PC-9 (cell line): ENCODE measurements at places on chromosomes 13 and 19.

DNA sequence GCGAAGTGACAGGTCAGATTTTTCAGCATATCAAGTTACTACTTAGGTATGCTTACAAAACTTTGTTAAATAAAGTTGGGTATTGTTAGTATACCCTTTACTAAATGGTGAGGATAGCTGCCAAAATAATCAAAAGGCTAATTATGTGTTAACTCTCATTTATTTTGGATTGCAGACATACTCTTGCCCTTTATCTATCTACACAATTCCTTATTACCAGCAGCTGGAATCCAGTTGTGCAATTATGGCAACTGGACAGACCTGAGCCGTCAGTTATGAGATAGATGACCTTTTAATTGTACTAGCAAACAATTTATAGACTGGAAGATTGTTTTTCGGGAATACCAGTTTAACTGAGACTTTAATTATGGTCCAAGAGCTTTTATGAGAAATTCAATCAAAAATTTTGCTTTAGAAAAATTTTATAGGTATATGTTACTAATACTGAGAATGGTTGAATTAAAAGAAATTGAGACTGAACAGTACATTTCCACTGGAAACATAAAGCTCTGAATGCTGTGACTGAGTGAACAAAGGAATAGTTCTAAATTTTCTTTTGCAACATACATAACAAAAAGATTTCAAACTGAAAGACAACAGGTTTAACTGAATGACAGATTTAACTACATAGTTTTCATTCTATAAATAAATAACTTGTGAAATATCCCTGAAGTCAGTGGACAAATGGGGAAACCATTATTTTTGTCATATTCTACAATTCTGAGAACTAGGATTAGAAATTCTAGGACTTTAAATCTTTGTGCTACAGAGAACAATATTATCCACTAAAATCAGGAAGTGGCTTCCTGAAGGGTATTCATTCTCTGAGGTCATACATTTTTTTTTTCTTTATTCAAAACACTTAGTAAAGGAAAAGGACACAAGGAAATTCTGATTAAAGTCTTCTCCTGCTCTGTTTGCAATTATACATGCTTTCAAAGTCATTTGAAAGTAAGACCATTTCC, 97.4 kb downstream of the ZC3H13 start:
- DNase-seq, result no peak

GRCh38 chr13:98975822-98976261, 2.0 kb downstream of the DOCK9 start:
- DNase-seq, result peak; percentile 13

GRCh38 chr19:50248413-50248812, 45.0 kb downstream of the MYH14 start:
- no peak for DNase-seq

GRCh38 chr19:47653856-47654255, 44.9 kb downstream of the BICRA start:
- DNase-seq, result no peak

- DNase-seq, result peak; percentile 42
These were observed 44.8 kb downstream of the CCDC70 start for GRCh38 chr13:51906581-51906980.

DNA sequence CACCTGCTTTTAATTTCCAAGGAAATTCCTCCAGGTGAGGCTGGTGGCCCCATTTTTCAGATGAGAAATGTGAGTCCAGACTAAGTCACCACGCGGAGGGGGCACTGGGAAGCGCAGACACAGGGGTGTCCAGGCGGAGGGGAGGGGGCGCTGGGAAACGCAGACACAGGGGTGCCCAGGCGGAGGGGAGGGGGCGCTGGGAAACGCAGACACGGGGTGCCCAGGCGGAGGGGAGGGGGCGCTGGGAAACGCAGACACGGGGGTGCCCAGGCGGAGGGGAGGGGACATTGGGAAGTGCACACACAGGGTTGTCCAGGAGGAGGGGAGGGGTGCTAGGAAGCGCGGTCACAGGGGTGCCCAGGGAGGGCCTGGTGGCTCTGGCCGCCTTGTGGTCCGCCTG, 3.5 kb downstream of the GRK1 start:
- DNase-seq, result no peak

DNA sequence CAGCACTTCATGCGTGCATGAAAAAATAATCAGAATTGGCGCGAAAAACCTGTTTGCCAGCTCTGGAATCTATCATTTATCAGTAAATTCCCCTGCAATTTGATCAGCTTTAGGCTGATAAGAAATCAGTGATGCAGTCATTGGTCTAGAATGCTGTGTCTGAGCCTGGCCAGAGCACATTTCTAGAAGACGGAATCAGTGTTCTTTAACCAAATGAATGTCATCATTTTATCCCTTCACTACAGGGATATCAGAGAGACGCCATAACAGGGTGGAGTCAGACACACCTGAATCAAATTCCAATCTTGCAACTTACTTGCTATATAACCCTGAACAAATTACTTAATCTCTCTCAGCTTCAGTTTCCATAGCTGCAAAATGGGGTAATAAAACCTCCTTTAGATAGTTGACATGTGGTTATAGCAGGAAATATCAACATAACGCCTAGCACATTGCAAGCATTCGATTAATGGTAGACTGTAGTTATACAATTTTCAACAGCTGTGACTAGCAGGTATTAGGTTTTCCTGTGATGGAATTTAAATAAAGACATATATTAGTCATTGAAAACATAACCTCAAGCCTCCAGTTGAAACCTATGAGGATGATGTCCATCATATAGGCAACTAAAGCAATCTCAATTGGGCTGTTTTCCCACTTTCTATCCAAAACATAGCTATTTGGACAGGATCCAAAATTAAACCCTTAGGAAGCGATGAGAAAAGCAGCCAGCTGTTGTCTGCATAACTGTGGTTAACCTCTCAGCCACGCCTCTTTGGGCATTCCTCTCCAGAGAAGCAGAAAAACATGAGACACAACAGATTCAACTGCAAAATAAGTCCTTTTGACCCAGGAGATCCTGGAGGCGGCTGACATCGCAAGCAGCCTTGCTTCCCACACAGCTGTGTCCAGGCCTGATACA, 51.6 kb upstream of the UBL3 start:
- DNase-seq, result peak; percentile 84

- DNase-seq, result no peak
These were observed 492.0 kb downstream of the DCT start for GRCh38 chr13:93987458-93987857.

GRCh38 chr19:8240274-8241229, 31.4 kb downstream of the CERS4 start:
- DNase-seq, result peak; percentile 74

DNA sequence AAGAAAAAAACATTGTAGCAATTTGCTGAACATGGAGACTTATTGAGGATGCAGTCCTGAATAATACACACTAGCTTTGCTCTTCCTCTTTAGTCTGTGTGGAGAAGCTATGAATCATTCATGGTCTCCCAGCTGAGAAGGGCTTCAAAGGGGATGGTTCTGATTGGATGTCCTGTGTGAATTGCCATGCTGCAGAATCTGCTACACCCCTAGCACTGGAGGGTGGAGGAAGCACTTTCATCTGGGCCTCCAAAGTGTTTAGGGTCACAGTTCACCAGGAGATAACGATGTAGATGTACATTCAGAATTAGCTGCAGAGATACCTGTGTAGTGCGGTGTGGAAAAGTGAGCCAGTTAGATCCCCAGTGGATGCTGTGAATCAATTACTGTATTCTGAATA, 321.1 kb upstream of the EDNRB start:
- no peak for DNase-seq

DNA sequence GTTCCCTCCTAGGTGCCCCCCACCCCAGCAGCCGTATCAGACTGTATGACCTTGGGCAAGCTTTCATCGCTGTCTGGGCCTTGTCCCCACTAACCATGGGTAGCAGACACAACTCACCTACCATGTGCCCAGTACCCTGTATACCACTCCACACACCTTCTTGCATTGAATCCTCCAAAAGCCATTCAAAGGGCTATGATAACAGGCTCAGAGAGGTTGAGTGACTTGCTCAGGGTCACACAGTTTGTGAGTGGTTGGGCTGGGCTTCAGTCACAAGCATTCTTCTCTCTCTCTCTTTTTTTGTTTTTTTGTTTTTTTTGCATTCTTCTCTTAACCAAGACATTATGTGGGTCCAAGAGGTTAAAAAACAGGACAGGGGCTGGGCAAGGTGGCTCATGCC, 2.6 kb downstream of the RASAL3 start:
- no peak for DNase-seq

DNA sequence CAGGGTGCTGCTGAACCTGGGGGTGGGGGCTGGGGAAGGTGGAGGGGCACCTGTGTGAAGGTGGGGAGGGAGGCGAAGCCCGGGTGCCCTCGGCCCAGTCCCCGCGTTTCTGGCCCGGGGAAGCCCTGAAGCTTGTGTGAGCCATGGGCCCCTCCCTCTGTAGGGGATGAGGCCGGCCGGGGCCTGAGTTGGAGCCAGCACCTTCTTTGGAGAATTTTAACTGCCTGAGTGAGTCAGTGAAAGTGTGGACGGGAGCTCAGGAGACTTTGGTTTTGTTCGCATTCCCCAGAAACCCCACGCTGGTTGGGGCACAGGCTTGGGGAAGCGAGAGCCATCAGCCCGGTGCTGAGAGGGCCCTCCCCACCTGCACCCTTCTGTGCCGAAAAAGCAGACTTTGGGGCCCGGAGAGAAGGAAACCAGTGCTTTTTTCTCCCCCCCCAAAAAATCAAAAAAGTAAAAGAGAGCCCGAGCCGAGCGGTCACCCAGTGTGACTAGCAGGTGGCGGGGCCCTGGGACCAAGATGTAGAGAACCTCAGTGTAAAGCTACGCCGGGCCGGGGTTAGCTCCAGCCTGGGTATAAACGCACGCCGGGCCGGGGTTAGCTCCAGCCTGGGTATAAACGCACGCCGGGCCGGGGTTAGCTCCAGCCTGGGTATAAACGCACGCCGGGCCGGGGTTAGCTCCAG, 45.1 kb downstream of the TMEM255B start:
- DNase-seq, result no peak

GRCh38 chr19:1080360-1081161, 13.6 kb downstream of the ARHGAP45 start:
- DNase-seq, result no peak

DNA sequence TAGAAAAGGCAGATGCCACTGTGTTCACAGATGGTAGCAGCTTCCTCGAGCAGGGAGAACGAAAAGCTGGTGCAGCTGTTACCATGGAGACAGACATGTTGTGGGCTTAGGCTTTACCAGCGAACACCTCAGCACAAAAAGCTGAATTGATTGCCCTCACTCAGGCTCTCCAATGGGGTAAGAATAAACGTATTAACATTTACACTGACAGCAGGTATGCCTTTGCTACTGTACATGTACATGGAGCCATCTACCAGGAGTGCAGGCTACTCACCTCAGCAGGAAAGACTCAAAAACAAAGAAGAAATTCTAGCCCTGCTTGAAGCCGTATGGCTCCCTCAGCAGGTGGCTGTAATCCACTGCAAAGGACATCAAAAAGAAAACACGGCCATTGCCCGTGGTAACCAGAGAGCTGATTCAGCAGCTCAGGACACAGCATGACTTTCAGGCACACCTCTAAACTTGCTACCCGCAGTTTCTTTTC, 197.7 kb downstream of the ZNF737 start:
- DNase-seq, result no peak
